ENCODE measurements at places on chromosomes 3 and 15. TPM values are rescaled to one million over a fixed set of nuclear protein-coding genes. Genes with fewer than 3 reads are reported as not detected.

- DNase-seq: no peak
These were observed 4.4 kb downstream of the SSUH2 start for GRCh38 chr3:8640223-8640622.

DNA sequence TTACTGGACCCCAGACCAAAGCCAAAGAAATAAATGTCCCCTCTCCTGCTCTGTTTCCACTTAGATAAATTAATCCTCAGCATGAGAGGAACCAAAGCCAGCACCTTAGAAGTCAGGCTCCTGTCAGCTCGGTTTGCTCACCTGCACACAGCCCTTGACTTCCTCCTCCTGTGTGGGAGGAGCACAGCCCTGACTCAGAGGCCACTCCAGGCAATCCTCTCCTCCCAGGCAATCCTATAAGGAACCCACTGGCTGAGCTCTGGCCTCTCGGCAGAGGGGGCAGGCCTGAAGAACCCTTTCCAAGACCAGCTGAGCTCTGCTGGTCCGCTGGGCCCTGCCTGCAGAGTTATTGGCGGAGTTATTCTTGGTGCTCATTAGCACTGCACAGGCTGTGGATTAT, 30.8 kb downstream of the LIPC start:
- no peak for DNase-seq

DNA sequence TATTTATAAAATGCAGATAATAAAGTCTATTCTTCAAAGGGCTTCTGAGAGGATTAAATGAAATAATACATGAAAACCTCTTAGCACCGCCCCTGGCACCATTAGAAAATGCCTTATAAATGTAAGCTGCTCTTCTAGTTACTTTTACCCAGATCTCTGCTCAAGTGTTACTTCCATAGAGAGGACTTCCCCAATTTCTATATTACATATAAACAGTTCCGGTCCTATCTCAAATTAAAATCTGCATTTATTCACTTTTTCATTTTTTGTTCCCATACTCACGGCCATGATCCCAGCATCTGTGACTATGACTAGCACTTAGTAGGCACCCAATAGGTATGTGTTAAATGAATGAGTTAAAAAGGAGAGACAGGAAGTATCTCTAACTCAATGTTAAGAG, 890.9 kb upstream of the CFAP20DC start:
- no peak for DNase-seq

GRCh38 chr3:150806185-150806835, 43.3 kb upstream of the SIAH2 start:
- no peak for DNase-seq

MEF2A gene
- polyA plus RNA-seq: 49.4 TPM

DNA sequence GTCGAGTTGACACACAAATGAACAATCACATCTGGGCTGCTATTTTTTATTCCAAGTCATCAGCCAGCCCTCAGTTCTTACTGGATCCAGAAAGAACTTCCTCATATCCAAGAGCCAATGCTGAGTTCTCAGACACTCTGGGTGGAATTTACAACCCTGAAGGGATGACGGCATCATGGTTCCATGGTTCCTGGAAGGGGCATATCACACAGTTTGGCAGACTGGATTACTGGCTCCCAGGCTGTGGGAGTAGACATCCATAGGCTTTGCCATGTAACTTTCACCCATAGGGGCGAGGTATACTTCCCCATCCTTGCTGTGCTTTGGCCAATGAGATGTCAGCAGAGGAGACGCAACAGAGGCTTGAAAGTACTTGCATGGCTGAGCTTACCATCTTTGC, 26.9 kb upstream of the KBTBD12 start:
- DNase-seq: no peak

DNA sequence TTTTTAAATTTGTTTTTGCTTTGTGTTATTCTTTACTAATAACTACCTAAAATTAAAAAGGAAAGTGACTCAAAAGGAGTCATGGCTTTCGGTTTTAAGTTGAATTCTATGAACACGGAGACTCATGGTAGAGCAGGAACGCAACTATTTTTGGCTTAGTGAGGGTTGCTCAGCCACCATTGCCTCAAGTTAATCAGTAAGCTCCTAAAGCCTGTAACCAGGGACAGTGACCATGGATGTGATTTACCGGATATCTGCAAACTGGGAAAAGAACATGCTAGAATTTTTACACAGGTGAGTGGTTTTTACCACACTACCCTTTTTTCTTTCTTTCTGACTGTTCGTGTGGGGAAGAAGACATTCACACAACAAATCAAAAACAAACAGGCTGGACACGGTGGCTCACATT, 11.8 kb downstream of the SLC12A8 start:
- DNase-seq: no peak

CHRNA7 gene
- polyA plus RNA-seq: 5.3 TPM

- no peak for DNase-seq
These were observed 1.9 kb upstream of the SPPL2A start for GRCh38 chr15:50767332-50767861.

DNA sequence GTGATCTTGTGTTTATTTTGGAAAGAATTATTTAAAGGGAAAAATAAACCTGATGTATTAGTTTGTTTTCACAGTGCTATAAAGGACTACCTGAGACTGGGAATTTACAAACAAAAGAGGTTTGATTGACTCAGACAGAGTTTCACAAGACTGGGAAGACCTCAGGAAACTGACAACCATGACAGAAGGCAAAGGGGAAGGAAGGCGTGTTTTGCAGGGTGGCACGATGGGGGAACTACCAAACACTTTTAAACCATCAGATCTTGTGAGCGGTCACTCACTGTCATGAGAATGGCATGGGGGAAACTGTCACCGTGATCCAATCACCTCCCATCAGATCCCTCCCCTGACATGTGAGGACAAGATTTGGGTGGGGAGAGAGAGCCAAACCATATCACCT, 87.0 kb downstream of the TP63 start:
- no peak for DNase-seq

CCDC13 gene
- polyA plus RNA-seq: 0.88 TPM

PCSK6 gene
- polyA plus RNA-seq: 0.88 TPM

SPESP1 gene
- polyA plus RNA-seq: 1.9 TPM

PRSS50 gene
- polyA plus RNA-seq: 1.9 TPM

HRG gene
- polyA plus RNA-seq: not detected

GRCh38 chr3:55543181-55543614, 56.1 kb upstream of the WNT5A start:
- DNase-seq: no peak

DNA sequence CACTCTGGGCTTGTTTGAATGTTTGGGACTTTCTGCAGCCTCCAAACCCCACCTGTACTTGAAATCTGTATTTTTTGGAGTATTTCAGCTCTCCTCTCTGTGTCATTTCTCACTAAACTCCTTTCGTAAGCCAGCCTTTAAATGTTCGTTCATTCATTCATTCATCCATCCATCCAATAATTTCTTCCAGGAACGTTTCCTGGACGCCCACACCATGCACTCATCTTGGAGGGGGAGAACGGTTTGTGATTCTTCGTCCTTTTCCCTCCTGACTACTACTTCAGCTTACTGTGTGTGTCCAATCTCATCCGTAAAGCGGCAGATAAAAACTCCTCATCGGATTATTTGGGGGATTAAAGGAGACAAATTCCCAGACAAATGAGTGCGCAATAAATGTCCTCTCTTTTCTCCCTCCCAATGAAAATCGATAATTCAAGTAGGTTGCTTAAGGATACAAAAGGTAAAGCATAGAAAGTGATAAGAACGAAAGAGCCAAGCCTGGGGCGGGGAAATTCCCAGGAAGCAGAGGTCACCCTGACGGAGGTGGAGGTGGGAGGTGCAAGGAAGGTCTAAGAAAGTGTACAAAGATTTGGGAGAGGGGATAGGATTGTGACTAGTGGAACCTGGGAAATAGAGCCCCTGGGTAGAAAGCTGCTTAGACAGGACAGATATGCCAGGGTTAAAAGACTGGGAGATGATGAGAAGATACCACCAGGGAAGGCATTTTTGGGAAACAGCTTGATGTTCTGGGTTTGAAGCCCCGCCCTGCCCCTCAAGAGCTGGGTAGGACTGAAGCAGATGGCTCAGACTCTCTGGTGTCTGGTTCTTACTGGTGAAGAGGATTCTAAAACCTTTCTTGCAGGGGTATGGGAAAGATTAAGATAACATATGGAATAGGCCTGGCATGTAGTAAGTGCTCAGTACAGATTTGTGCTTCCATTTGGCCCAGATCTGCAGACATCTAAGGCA, 896 bp upstream of the KLHL25 start:
- no peak for DNase-seq

DNA sequence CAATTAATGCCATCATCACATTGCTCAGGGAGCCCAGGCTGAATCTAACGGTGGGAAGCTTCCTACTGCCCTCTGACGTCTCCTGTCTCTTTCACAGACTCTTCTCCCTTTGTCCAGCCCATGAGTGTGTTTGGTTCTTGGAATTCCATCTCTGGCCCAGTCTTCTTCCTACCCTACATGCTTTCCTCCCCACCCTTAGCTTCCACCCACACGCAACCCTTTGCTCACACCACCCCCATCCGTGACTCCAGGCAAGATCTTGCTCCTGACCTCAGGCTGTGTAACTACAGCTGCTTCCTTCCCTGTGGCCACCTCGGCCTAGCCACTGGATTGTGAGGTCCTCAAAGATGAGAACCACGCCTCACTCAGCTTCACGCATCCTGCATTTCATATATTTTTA, 72.3 kb upstream of the THBS1 start:
- peak; percentile 4 for DNase-seq

CCR9 gene
- polyA plus RNA-seq: not detected

DNAJC17 gene
- polyA plus RNA-seq: 33.0 TPM

DNA sequence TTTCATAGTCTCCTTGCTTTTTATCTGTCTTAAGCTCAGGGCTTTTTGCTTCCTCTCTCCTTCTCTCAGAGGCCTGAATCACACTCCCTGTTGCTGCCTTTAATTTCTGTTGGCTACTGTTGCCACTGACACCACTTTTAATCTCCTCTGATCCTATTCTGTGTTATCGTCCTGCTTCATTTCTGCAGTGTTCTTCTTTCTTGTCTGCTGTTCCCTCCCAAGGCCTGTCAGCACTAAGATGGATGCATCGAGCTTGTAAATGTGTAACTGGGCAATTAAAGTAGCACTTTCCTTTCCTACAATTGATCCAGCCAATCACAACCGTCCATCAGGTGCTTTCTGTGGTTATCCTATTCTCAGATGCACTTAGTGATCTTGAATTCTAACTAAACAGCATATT, 71.3 kb upstream of the VEPH1 start:
- DNase-seq: no peak

DNA sequence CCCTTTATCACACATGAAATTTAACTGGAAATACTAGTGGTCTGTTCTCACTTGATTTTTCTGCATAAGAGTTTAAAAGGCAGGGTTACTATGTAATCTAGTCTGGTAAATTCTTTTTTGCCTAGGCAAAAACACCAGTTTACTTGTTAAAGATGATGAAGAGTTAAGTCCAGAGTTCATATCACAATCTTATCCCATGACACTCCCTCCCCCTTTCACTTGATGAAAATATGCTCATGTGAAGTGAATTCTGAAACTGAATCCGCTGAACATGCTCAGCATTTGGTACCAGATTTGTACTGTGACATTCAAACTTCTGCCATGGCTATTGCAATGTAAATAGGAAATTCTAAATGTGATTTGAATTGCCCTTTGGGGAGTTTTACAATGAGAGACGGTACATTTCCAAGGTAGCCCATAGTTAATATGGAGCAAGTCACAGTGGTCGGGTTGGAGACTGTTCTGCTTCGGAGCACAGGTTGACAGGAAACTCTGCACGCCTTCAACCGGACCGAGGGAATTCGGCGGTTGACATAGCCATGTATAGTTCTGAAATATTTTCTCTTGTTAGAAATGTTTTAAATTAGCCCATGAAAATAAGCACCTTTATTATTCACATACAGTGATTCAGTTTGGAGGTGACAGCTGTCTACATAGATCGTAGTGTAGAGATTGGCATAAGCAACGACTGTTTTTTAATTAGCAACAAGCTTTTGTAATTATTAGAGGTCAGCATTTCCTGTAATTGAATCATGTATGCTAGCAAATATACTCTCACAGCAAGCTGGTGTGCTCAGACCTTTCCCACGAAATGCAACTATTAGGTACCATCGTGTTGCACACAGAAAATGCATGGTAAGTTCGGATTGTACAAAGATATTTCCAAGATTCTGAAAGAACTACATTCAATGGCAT, 768.6 kb upstream of the GOLIM4 start:
- DNase-seq: no peak

GRCh38 chr3:76132154-76132470, 346.8 kb upstream of the ZNF717 start:
- no peak for DNase-seq

ANKRD63 gene
- polyA plus RNA-seq: not detected

- no peak for DNase-seq
These were observed 102.5 kb downstream of the MYH15 start for GRCh38 chr3:108407886-108408285.

DNA sequence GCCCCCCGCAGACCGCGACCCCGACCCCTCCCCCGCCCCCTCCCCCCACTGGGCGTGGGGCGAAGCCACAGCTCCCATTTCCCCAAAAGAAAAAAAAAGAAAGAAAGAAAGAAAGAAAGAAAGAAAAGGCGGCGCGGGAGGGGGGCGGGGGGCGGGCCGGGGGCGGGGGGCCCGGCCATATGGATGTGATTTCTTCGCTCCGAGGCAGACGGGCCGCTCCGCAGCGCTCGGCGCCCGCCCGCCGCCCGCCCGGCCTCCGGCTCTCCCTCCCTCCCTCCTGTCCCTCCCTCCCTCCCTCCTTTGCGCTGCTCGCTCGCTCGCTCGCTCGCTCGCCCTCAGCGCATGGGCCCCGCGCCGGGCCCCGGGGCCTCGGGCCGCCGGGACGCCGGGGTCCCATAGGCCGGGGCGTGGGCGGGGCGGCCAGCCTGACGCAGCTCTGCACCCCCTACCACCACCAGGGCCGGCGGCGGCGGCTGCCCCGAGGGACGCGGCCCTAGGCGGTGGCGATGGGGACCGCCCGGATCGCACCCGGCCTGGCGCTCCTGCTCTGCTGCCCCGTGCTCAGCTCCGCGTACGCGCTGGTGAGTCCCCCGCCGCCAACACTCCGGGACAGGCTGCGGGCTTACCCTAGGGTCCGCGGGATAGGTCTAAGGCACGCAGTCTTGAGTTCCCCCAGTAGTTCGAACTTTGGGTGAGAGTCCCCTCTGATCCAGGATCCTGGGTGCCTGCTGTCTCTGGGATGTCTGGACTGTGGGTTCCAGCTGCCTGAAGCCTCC, 5.7 kb downstream of the PTH1R start:
- no peak for DNase-seq

GRCh38 chr3:133138017-133138416, 99.8 kb downstream of the TMEM108 start:
- DNase-seq: no peak

LYZL4 gene
- not detected for polyA plus RNA-seq

PTX3 gene
- 1.1 TPM for polyA plus RNA-seq

ATP13A5 gene
- polyA plus RNA-seq: not detected

TMEM212 gene
- not detected for polyA plus RNA-seq

- DNase-seq: no peak
These were observed 291.7 kb downstream of the SUCLG2 start for GRCh38 chr3:67362686-67363085.

- no peak for DNase-seq
These were observed 222.3 kb downstream of the MEIS2 start for GRCh38 chr15:36877796-36878683.

GRCh38 chr3:16940769-16941700, 56.3 kb downstream of the PLCL2 start:
- DNase-seq: no peak

GRCh38 chr15:98730860-98731711, 82.7 kb downstream of the IGF1R start:
- DNase-seq: no peak

- peak; percentile 40 for DNase-seq
These were observed 141.9 kb upstream of the C2CD4B start for GRCh38 chr15:62306851-62307504.

ADAMTS9 gene
- 16.8 TPM for polyA plus RNA-seq

P3H2 gene
- polyA plus RNA-seq: 72.8 TPM

SLC22A13 gene
- polyA plus RNA-seq: 0.07 TPM
